ENCODE measurements at places on chromosomes 6 and 20.

DNA sequence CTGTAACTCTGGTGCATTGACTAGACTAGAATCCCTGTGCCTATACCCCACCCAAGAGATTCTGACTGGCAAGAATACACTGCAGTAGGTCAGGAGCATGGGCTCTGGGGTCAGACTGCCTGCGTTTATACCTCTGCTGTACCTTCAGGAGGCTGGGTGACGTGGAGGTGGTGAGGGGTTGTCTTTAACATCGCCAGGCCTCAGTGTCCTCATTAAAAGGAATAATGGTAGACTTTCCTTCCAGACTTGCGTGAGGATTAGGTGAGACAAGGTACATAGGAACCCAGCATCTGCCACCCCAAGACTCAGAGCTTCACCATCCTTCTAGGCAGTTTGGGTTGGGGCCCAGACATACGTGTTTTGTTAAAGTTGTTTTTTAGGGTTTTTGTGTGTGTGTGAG lies 44.3 kb downstream of the TM9SF4 start:
- DNase-seq: no peak

- DNase-seq: no peak
Measured at GRCh38 chr20:37786043-37786442, 92.2 kb downstream of the CTNNBL1 start.

DNA sequence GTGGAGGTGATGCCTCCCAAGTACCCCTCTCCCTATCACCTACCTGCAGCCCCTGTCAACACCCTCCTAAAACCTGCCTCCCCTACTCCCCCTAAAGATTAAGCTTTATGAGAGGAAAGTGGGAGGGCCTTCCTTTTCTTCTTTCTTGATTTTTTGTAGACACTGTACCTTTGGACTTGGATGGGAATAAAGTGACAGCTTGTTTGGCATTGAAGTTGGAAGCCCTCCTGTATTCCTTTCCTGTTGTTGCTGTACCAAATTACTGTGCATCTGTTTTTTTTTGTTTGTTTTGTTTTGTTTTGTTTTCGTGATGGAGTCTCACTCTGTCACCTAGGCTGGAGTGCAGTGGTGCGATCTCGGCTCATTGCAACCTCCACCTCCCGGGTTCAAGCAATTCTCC lies 99.3 kb upstream of the NFATC2 start:
- no peak for DNase-seq

- no peak for DNase-seq
Measured at GRCh38 chr6:42222448-42222847, 4.8 kb upstream of the MRPS10 start.

DNA sequence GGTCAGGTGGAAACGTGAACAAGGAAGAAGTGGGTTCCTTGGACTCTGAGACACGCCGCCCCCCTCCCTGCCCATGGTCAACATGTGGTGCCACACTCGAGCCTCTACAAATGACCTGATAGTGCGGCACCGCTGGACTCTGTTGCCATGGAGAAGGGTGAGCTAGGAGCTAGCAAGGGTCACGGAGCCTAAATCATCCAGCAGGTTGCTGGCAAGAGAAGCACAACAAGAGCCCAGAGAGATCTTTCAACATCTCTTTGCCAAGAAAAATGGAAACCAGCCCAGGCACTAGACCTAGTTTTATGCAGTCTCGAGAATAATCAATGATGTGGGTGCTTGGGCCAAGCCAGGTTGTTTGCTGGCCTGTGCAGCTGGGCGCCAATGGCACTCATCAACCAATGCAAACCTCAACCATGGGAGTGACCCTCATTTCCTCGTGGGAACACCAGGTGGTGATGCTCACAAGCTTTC lies 69.5 kb downstream of the NOL4L start:
- DNase-seq: no peak

DNA sequence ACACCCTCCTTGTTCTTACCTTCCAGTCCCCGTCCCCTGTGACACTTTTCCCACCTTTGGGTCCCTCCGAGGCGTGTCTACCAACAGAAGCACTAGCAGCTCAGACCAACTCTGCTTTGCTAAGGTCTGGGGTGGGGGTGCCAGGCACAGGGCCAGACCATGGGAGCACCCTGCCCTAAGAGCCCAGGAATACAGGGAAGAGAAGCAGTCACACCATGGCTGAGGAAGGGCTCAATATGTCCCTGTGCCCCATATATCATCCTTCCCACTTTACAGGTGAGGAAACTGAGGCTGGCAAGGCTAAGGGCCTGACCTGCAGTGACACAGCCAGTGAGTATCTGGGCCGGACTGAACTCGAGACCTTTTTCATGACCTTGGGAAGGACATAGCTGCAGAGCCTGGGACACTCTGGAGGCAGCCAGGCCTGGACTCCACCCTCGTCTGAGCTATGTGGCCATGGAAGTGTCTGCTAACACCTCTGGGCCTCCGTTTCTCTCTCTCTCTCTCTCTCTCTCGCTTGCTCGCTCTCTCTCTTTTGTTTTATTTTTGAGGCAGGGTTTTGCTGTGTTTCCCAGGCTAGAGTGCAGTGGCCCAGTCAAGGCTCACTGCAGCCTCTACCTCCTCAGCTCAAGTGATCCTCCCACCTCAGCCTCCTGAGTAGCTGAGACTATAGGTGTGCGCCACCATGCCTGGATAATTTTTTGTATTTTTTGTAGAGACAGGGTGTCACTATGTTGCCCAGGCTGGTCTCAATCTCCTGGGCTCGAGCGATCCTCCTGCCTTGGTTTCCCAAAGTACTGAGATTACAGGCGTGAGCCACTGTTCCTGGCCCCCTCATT lies 156.7 kb downstream of the GRM4 start:
- DNase-seq: no peak

DNA sequence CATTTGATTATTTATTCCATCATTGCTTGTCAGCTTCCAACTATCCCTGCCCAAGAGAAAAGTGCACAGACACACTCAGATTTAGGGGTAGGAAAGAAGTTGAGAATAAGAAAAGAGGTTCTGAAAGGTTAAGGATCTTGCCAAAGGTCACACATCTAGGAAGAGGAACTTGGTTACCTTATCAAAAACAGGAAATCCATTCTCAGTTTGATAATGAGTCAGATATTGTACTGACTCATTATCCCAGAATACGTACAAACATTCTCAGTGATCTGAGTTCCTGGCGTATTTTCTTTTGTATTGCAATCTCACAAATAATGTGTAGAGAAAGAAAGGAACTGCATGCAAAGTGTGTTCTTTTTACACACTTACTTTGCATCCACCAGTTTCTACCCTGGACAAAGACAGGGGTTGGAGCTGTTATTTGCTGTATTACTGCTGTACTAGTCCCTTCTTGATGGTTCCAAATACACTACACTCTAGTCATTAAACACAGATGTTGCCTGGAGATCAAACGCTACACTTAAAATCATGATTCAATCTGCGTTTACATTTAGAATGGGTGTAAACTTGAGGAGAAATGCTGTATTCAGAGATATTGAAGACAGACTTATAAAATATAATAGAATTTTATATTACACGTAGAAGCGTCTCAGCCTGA lies 545.7 kb downstream of the PRKN start:
- DNase-seq: no peak

DNA sequence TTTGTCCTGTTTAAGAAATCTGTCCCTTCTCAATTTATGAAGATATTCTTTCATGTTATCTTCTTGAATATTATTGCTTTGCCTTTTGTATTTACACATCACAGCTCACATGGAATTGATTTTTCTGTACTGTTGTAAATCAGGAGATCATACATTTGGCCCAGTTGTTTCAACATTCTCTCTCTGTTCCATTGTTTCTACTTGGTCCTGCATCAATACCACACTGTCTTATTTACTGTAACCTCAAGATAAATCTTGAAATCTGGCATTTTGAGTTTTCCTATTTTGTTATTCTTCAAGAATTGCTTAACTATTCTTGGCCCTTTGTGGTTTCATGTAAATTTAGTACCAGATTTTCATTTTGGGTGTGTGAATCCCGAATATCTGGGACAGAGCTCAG lies 121.7 kb upstream of the CCN2 start:
- DNase-seq: no peak

DNA sequence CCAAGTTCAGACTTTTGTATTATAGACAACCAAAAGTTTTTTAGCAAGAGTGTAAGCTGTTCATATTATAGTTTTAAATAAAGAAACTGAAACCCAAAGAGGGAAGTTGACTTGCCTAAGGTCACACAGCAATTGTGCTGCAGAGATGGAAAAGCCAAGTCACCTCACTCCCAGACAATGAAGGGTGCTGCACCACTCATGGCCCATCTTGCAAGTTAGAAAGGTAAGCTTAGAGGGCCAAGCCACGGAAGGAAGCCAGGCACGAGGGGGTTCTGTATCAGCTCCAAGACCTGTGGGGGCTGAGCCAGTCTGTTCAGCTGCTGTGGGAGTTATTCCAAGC lies 860 bp downstream of the DEFB124 start:
- DNase-seq: peak; percentile 27

DNA sequence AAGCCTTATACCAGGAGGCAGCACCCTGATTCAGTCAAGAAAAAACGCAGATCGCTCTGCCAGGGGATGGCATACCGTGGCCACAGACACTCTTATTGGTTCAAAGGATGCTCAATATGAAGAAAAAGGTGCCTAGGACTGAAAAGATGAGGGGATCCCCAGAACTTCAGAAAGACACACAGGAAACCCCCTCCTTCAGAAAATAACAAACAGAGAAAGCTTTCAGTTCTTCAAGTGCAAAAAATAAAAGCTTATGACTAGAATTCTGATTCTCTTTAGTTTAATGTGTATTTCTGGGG lies 17.7 kb upstream of the MYB start:
- peak; percentile 76 for DNase-seq

GRCh38 chr6:160735523-160735922 lies 33.5 kb downstream of the PLG start:
- no peak for DNase-seq

DNA sequence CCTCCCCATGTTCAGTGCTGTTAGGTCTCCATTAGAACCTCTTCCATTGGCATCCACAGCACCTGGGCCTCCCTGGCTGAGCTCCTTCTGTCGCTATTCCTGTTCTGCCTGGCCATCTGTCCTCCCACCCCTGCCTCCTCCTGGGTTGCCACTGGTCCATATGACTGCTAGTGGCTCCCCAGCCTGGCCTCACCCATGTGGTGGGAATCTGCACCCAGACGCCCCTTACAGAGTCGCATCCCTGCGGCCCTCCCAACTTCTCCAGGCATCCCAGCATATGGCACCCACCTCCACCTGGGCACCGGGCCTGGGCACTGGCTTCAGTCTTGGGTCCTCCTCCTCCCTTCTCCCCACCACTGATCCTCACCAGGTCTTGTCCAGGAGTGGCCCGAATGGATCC lies 7.7 kb downstream of the CDC25B start:
- DNase-seq: no peak

- no peak for DNase-seq
Measured at GRCh38 chr6:93604951-93605350, 185.6 kb upstream of the EPHA7 start.

DNA sequence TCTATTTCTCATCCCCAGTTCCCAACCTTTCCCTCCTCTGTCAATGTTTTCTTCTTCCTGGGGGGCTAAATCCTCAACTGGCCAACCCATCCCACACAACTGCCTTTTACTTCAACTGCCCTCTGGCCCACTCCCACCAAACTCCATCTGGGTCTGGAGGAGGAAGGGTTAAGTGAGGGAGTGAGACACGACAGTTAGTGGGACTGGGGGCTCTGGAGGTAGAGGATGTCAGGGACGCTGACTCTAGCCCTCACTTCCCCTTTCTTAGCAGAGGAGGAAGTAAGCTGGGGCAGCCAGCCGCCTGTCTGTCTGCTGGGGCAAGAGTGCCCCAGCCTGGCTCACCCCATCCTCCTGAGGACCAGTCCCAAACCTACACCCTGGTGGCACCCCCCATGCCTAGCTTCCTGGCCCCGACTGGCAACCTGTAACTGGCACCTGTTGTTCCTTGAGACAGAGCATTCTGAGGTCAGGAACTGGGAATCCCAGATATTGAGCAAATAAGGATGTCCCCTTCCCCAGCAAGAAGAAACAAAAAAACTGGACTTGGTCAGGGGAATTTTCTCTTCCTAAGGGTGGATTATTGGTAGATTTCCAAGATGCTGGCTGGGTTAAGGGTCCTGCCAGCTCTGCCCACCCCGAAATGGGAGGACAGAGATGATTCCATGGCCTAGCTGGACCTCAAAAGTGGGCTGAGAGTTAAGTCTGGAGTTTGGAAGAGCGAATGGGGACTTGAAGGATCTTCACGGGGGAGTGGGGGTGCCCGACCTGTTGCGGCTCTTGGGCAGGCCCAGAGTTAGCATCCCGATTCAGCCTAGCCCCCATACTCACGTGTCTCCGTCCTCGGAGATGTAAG lies 971 bp downstream of the NFKBIE start:
- peak; percentile 64 for DNase-seq

- DNase-seq: no peak
Measured at GRCh38 chr6:87747646-87748045, 45.6 kb upstream of the AKIRIN2 start.

- DNase-seq: no peak
Measured at GRCh38 chr6:159102373-159103160, 57.8 kb upstream of the TAGAP start.

GRCh38 chr6:34237722-34238584 lies 1.3 kb downstream of the HMGA1 start:
- DNase-seq: peak; percentile 82

DNA sequence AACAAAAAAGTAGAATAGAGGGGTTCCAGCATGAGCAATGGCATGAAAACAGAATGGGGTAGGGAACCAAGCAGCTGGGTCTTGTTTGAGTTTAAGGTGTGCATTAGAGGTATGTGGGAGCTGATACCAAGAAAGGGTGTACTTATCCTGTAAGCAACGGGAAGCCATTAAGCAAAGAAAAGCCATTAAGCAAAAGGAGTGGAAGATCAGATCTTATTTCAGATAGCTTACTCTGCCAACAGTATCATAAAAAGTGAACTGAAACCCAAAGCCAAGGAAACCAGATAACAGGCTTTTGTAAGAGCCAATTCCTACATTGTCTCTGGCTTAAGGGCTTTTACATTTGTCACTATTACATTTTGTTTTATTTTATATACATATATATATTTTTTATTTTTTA lies 21.3 kb upstream of the BEND6 start:
- no peak for DNase-seq

GRCh38 chr6:3260772-3261517 lies 2.2 kb downstream of the PSMG4 start:
- no peak for DNase-seq

- no peak for DNase-seq
Measured at GRCh38 chr6:16505711-16506357, 255.4 kb downstream of the ATXN1 start.

GRCh38 chr6:150301846-150302519 lies 66.8 kb upstream of the IYD start:
- no peak for DNase-seq

GRCh38 chr20:59751075-59751711 lies 146.9 kb downstream of the PHACTR3 start:
- DNase-seq: peak; percentile 80

DNA sequence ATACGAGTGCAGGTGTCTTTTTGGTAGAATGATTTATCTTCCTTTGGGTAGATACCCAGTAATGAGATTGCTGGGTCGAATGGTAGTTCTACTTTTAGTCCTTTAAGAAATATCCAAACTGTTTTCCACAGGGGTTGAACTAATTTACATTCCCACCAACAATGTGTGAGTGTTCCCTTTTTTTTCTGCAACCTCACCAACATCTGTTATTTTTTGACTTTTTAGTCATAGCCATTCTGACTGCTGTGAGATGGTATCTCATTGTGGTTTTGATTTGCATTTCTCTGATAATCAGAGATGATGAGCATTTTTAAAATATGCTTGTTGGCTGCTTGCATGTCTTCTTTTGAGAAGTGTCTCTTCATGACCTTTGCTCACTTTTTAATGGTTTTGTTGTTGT lies 1.9 kb upstream of the ZNF831 start:
- DNase-seq: no peak
